Mesothelial cell of epicardium (in vitro differentiated cells): ENCODE measurements at places on chromosomes 4 and X. TPM values are rescaled to one million over a fixed set of nuclear protein-coding genes. Genes with fewer than 3 reads are reported as not detected.

The CCKAR gene
- not detected in 3 replicates for total RNA-seq

The KLKB1 gene
- total RNA-seq, result not detected in 3 replicates

The TMPRSS11D gene
- not detected in 3 replicates for total RNA-seq

DNA sequence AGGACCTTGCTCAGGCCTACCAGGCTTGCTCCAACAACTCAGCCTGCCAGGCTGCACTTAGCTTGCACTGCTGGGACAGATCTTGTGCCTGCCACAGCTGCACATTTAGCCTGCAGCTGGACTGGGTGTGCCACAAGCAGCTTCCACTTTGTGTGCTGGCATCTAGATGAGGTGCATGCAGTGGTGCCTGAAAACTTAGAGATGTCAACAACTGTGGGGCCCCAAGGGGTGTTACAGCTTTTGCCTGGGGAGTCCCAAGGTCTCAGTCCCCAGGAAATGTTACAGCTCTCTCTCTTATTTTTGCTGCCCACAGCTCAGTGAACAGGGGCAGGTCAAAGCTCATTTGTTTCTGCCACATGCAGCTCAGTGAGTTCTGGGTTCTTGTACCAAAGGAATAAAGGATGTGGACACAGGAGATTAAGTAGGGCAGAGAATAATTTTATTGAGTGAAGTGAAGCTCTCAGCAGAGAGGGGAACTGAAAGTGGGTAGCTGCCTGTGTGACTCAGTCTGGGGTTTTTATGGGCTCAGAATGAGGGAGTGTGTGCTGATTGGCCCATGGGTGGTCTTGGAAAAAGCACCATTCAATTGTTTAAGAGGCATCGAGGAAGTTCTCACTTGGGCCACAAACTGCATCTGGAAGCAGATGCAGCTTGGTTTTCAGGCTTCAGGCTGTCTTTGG, 828.3 kb downstream of the TECRL start:
- no peak for DNase-seq
- H3K4me1 ChIP-seq, result peaks cover 2% of the 10 kb centered on the region
- no peaks in the 10 kb centered on the region for H3K27me3 ChIP-seq
- no peak overlapping the region for H3K4me3 ChIP-seq

DNA sequence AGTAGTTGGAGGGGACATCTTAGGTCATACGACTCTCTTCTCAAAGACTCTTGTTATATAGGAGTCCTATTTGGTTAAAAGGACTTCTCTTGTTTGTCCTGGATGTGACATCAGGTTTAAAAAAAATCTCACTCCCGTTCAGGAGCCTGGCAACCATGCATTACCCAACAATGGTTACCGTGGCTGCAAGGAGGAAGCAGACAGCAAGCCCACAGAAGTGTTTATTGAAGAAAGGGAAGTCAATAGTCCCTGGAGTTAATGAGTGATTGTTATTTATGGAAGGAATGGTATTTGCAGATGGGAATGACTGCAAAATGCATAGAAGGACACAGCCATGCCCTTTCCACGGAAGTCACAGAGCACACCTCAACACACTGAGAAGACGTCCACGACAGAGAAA, 75.9 kb upstream of the ENPP6 start:
- H3K36me3 ChIP-seq, result no peaks in the 10 kb centered on the region
- peaks cover 2% of the 10 kb centered on the region for H3K4me1 ChIP-seq
- no peaks in the 10 kb centered on the region for H3K27me3 ChIP-seq
- H3K27ac ChIP-seq, result no peak overlapping the region

DNA sequence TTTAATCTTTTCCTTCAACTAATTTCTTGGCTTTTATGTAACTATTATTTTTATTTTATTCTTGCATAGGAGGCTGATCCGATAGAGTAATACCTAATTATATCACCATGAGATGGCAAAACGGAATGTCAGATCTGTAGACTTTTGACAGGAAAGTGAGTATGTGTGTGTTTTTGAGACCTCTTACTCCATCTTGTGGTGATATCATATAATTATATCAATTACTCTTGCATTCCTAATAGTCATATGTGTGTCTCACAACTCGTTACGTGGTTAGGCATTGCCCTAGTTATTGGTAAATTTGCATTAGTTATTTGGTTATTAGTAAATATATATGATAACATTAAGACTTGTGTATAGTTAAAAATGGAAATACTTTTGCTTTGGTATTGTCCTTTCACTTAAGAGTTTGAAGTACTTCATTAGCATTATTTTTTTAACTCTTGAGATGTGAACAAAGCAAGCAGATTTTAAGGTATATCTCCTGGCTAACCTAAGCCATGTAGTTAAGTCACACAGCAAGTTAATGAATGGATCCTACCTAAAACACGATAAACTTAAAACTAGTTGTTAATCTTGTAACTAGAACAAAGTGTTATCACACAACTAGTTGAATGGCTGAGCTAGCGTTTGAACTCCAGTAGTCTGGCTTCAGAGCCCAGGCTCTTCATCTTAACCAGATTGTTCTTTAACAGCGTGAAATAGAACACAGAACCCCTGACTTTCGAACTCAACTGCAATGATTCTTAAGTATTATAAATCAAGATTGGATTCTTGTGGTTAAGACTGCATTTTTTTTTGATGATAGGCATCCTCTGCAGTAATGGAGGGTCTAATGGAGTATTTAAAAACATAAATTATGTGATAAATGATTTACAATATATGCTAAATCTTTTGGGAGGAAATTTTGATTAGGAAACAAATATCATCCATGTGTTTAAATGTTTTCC, 67.1 kb downstream of the PGRMC2 start:
- DNase-seq, result no peak
- H3K4me3 ChIP-seq, result no peak overlapping the region
- H3K4me1 ChIP-seq, result peaks cover 31% of the 10 kb centered on the region
- no peaks in the 10 kb centered on the region for H3K36me3 ChIP-seq
- H3K27ac ChIP-seq, result peak overlapping the region; percentile 43
- H3K27me3 ChIP-seq, result no peaks in the 10 kb centered on the region

- peak overlapping the region; percentile 67 for H3K4me3 ChIP-seq
- peaks cover 16% of the 10 kb centered on the region for H3K36me3 ChIP-seq
- H3K27me3 ChIP-seq, result no peaks in the 10 kb centered on the region
Observed at GRCh38 chr4:183797011-183797444, 108.1 kb upstream of the STOX2 start.

DNA sequence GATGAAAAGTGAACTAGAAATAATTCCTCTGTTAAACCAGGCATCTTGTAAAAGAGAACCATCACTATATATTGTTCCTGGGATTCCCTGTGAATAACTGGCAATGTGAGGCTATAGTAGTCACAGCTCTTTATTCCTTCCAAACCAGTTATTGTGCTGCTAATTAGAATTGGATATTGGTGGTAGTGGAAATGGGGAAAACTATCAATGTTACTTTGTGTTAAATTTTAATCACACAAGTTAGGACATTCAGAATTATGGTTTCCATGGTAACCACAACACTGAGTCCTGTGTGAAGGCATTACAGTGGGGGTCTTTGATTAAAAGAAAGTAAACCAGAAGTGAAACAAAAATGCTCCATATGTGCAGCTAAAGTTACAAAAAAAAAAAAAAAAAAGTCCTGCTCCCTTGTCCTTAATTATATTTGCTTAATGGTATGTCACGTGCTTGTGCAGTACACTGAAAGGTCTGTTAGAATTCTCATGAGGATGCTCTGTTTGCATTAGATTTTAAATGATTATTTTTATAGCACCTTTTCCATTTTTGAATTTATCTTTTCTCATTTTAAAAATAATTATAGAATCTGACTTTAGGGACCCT, 200.4 kb downstream of the ADGRL3 start:
- H3K36me3 ChIP-seq, result no peaks in the 10 kb centered on the region
- no peak overlapping the region for H3K27ac ChIP-seq
- no peaks in the 10 kb centered on the region for H3K27me3 ChIP-seq
- DNase-seq, result no peak
- H3K4me1 ChIP-seq, result peaks cover 10% of the 10 kb centered on the region

DNA sequence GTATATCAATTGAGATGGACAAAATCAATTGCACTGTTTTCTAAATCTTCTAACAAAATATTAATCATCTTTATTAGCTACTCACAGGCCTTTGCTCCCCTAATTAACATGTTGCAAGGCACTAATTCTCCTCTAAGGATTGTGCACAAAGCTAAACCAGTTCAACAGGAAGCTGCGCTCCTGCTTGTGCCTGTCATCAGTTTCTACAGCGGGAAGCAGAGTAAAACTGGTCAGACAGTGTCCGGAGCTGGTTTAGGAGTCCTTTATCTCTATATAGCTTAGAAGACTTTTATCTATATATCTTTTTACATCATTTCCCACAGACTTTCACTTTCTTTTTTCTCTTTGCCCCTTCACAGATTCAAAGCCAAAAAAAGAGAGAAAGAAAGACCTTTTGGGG, 79.1 kb downstream of the ELOVL6 start:
- DNase-seq, result no peak
- no peaks in the 10 kb centered on the region for H3K27me3 ChIP-seq
- H3K4me3 ChIP-seq, result no peak overlapping the region
- peaks cover 25% of the 10 kb centered on the region for H3K4me1 ChIP-seq
- H3K36me3 ChIP-seq, result peaks cover 5% of the 10 kb centered on the region
